Mammary microvascular endothelial cell (primary cell): ENCODE measurements at places on chromosomes 4 and X. TPM values are rescaled to one million over a fixed set of nuclear protein-coding genes. Genes with fewer than 3 reads are reported as not detected.

The PPEF2 gene
- total RNA-seq, result not detected in 2 replicates

The NPNT gene
- 0.59 and 0.67 TPM in 2 replicates for total RNA-seq

The RNF4 gene
- 40.0 and 51.1 TPM in 2 replicates for total RNA-seq

The GPM6B gene
- 0.25 and 0.47 TPM in 2 replicates for total RNA-seq

The HTR2C gene
- total RNA-seq, result not detected in 2 replicates

The ARHGAP24 gene
- total RNA-seq, result 99.1 and 105 TPM in 2 replicates

The FAM53A gene
- total RNA-seq, result 0.39 and 0.60 TPM in 2 replicates

The RHOXF1 gene
- not detected in 2 replicates for total RNA-seq

The PSAPL1 gene
- total RNA-seq, result not detected in 2 replicates

The PPBP gene
- not detected in 2 replicates for total RNA-seq

The PNMA6F gene
- total RNA-seq, result not detected in 2 replicates

The CASP6 gene
- total RNA-seq, result 26.6 and 34.4 TPM in 2 replicates

The GNRHR gene
- not detected in 2 replicates for total RNA-seq
